Mesenchymal stem cell (in vitro differentiated cells and primary cell): ENCODE measurements at places on chromosomes 16 and 17.

DNA sequence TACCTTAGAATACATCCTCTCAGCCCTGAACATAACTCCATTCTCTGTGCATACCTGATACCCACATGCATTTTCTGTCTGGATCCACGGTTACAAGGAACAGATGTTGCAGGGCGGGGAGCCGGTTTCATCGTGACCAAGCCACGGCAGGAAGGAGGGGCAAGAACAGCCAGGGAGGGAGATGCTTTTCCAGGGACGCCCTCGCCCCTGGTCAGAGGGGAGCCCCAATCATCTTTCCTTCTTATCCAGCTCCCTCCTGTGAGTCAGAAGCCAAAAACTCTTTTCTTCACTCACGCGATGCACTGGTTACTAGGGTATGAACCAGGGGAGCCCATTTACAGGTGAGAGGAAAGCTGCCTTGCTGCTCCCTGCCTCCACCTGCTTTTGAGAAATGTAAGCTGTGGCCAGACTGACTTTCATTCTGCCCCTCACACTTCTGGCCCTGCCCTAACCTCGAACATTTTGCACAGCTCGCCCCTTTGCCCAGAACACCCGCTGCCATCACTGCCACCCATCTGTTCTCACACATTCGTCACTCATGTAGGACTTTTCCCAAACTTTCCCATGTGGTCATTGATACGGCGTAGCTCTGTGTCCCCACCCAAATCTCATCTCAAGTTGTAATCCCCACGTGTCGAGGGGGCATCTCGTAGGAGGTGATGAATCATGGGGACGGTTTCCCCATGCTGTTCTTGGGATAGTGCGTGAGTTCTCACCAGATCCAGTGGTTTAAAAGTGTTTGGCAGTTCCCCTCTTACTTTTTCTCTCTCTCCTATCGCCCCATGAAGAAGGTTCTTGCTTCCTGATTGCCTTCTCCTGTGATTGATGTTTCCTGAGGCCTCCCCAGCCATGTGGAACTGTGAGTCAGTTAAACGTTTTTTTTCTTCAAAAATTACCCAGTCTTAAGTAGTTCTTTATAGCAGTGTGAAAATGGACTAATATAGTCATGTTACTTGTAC lies 20.5 kb downstream of the FOXL1 start:
- no peaks in the 10 kb centered on the region for H3K36me3 ChIP-seq
- no peak for DNase-seq
- H3K27ac ChIP-seq: peak overlapping the region; percentile 8
- no peaks in the 10 kb centered on the region for H3K27me3 ChIP-seq
- H3K4me3 ChIP-seq: peak overlapping the region; percentile 58
- H3K4me1 ChIP-seq: peaks cover 25% of the 10 kb centered on the region

- H3K27me3 ChIP-seq: peaks cover 3% of the 10 kb centered on the region
- no peak overlapping the region for H3K27ac ChIP-seq
- DNase-seq: no peak
- H3K4me3 ChIP-seq: no peak overlapping the region
- peaks cover 2% of the 10 kb centered on the region for H3K4me1 ChIP-seq
Observed at GRCh38 chr16:58047557-58048348, 22.2 kb downstream of the MMP15 start.

DNA sequence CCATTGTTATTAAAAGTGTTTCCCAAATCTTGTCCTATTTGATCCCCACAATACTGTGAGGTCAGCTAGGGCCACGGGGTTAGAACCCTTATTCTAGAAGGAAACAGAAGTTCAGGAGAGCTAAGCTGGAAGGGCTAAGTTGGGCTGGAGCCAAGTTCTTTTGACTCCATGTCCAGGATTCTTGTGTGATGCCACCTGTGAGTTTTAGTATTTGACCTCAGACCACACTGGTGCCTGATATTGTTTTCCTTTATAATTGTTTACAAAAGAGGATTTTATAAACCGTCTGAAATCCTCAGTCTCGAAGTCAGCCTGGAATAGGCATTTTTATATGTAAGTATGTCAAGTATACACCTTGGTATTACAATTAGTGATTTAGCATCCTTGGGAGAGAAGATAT lies 332.7 kb downstream of the CBLN1 start:
- peaks cover 17% of the 10 kb centered on the region for H3K27me3 ChIP-seq
- H3K27ac ChIP-seq: no peak overlapping the region
- no peak for DNase-seq
- H3K36me3 ChIP-seq: no peaks in the 10 kb centered on the region

DNA sequence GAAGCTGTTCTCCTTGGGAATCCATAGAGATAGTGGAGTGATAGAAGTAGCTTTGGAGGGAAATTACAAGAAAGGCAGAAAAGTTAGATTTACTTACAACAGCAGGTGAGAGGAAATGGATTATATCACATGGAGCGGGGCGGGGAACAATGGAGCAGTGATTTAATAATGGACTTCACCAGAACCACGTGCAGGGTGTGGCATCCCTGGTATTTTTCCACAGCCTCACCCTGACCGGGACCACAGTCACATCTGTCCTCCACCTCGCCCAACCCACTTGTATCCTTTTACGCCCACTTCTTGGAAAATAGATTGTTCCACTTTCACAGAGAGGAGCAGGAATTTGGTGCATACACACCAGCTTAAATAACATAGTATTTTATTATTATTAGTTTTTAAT lies 15.9 kb upstream of the CYB5B start:
- H3K27ac ChIP-seq: no peak overlapping the region
- H3K4me1 ChIP-seq: peaks cover 4% of the 10 kb centered on the region
- H3K36me3 ChIP-seq: no peaks in the 10 kb centered on the region
- H3K4me3 ChIP-seq: no peak overlapping the region

DNA sequence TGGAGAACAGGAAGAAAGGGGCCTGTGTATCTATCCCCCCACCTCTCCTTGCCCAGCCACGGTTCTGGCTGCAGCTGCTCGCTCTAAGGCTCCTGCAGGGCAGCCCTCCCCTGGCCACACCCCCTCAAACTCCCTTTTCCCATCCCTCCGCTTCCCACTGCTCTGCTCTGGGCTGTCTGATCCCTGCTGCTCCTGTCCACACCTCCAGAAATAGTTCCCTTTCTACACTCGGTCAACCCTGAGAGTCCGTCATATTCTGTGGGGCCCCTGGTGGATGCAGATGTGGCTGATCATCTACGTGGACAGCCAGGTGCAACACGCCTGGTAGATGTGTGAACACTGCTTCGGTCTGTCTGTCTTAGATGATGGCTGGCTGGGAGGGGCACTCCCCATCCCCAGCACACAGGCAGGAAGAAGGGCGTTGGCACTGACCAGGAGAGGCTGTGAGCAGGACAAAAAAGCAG lies 19.3 kb upstream of the KRT19 start:
- H3K4me3 ChIP-seq: no peak overlapping the region
- H3K4me1 ChIP-seq: peaks cover 40% of the 10 kb centered on the region
- H3K36me3 ChIP-seq: no peaks in the 10 kb centered on the region
- DNase-seq: no peak
- peak overlapping the region; percentile 85 for H3K27ac ChIP-seq

- no peak overlapping the region for H3K27ac ChIP-seq
- H3K36me3 ChIP-seq: peaks cover 3% of the 10 kb centered on the region
- peak overlapping the region; percentile 26 for H3K4me3 ChIP-seq
- peaks cover 19% of the 10 kb centered on the region for H3K27me3 ChIP-seq
- DNase-seq: peak; percentile 18
Observed at GRCh38 chr17:39062846-39063680, 88.4 kb downstream of the PLXDC1 start.

DNA sequence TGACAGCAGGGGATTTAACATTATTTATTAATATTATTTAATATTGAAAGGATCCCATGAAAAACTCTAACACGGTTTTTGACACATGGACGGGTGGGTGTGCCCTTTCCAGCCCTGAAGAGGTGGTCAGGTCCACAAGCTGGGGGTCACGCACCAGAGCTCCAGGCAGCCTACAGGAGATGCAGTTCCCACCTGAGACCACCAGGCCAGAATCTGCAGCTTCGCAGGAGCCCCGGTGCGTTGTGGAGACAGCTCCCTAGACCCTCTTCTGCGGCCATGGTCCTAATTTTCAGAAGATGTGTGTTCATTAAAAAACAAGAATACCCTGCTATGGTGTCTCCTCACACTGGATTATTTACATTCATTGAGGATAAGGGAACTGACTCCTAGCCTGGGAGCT lies 331.1 kb downstream of the C16orf95 start:
- no peak overlapping the region for H3K4me3 ChIP-seq
- no peak for DNase-seq
- H3K36me3 ChIP-seq: no peaks in the 10 kb centered on the region
- no peak overlapping the region for H3K27ac ChIP-seq

GRCh38 chr17:13256545-13256944 lies 238.7 kb upstream of the ELAC2 start:
- H3K36me3 ChIP-seq: no peaks in the 10 kb centered on the region
- peaks cover 13% of the 10 kb centered on the region for H3K27me3 ChIP-seq
- DNase-seq: no peak
- H3K4me3 ChIP-seq: no peak overlapping the region

DNA sequence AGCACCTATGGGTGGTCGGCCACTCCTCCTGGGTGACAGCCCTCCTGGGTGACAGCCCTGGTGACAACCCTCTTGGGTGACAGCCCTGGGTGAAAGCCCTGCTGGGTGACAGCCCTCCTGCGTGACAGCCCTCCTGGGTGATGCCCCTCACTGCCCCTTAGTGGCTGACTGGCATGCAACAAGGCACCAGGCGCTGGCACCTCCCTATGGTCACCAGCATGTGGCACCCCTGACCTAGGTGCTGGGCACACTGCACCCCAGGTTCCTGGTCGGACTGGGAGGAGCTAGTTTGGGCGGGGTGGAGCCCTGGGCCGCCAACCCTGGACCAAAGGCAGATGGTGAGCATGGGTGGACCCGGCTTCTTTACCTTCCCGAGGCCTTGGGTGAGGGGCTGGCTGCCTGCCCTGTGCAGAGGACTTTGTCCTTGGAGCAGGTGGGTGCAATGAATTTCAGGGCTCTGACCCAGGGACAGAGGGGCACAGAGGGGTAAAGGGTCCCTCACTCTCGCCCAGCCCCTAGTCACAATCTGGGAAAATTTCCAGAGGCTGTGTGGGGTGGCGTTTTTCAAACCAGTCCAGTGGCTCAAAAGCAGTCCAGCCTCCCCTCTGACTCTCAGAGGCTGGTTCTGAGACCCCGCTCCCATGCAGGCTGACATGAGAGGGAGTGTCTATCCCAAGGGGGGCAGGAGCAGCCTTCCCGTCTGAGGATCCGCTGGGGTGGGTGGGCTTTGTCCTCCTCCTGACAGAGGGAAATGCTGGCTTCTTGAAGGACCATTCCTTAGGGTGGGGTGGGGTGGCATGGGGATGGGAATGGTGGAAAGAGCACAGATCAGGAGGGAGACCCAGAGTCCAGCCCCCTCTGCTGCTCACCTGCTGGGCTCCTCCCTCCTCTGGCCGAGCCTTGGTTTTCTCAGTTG lies 25.9 kb upstream of the TNFRSF13B start:
- no peak overlapping the region for H3K4me3 ChIP-seq
- DNase-seq: no peak
- H3K27ac ChIP-seq: no peak overlapping the region
- H3K27me3 ChIP-seq: peaks cover 4% of the 10 kb centered on the region
- H3K4me1 ChIP-seq: peaks cover 7% of the 10 kb centered on the region
- H3K36me3 ChIP-seq: no peaks in the 10 kb centered on the region

GRCh38 chr16:56226845-56227525 lies 35.7 kb downstream of the GNAO1 start:
- no peak overlapping the region for H3K4me3 ChIP-seq
- peaks cover 30% of the 10 kb centered on the region for H3K27me3 ChIP-seq
- DNase-seq: no peak
- peaks cover 3% of the 10 kb centered on the region for H3K36me3 ChIP-seq
- H3K27ac ChIP-seq: no peak overlapping the region

DNA sequence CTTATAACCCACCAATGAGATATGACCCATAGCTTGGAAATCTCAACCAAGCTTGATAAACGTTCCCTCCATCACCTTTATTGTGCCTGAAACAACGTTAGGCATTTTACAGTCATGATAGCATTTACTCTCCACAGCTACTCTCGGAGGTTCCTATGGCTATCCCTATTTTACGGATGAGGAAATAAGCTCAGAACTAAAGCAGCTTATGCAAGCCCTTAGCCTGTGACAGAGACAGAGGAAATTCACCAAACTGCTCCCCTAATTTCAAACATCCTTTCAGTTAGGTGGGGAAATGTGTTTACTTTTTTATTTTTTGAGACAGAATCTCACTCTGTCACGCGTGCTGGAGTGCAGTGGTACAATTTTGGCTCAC lies 18.7 kb downstream of the DCUN1D3 start:
- H3K4me3 ChIP-seq: no peak overlapping the region
- peak overlapping the region; percentile 22 for H3K27ac ChIP-seq
- H3K36me3 ChIP-seq: peaks cover 25% of the 10 kb centered on the region
- DNase-seq: no peak
- H3K4me1 ChIP-seq: peaks cover 9% of the 10 kb centered on the region
- no peaks in the 10 kb centered on the region for H3K27me3 ChIP-seq

DNA sequence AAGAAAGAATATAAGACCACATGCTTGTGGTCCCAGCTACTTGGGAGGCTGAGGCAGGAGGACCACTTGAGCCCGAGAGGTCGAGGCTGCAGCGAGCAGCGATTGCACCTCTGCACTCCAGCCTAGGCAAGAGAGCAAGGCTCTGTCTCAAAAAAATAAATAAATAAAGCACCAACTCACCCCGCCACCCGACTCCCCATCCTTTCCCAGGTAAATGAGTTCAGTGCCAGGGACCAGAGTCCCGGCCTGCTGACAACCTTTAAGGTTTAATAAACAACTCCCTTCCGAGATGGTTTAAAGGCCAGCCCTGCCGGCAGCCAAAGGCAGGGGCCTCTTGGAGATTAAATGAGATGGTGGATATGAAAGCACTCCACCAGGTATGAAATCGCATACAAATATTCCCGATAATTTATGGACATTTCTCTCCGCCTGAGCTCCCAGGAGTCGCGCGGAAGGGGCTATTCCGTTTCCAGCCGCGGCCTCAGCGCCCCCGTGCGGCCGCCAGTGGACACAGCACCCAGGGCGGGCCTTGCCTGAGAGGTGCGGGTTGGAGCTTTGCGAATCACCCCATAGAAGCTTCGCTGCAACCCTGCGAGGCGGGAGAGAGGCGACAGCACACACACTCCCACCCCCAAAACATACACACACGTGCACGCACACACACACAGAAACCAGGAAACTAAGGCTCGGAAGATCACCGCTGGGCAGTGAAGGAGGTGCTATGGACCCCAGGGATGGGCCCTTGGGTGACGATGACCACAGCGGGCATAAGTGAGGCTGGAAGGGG lies 4.0 kb upstream of the RPL38 start:
- H3K4me3 ChIP-seq: no peak overlapping the region
- peaks cover 5% of the 10 kb centered on the region for H3K4me1 ChIP-seq
- peak; percentile 56 for DNase-seq
- no peaks in the 10 kb centered on the region for H3K36me3 ChIP-seq
- H3K27ac ChIP-seq: no peak overlapping the region

GRCh38 chr17:51813140-51813783 lies 345.3 kb downstream of the CA10 start:
- H3K4me3 ChIP-seq: no peak overlapping the region
- no peaks in the 10 kb centered on the region for H3K4me1 ChIP-seq
- no peaks in the 10 kb centered on the region for H3K36me3 ChIP-seq
- no peak overlapping the region for H3K27ac ChIP-seq
- H3K27me3 ChIP-seq: no peaks in the 10 kb centered on the region

GRCh38 chr16:86519649-86520316 lies 9.5 kb downstream of the FOXF1 start:
- peaks cover 91% of the 10 kb centered on the region for H3K27me3 ChIP-seq
- H3K36me3 ChIP-seq: no peaks in the 10 kb centered on the region
- no peak overlapping the region for H3K27ac ChIP-seq
- H3K4me3 ChIP-seq: no peak overlapping the region
